CD4-positive, alpha-beta T cell treated with Interleukin-12 subunit alpha and Interleukin-12 subunit beta, for 1 hour (primary cell): ENCODE measurements at places on chromosomes 6 and 20.

- no peak for DNase-seq
These were observed 61.2 kb downstream of the GCLC start for GRCh38 chr6:53483423-53484353.

GRCh38 chr20:48933017-48933766 lies 11.7 kb downstream of the ARFGEF2 start:
- DNase-seq, result no peak

DNA sequence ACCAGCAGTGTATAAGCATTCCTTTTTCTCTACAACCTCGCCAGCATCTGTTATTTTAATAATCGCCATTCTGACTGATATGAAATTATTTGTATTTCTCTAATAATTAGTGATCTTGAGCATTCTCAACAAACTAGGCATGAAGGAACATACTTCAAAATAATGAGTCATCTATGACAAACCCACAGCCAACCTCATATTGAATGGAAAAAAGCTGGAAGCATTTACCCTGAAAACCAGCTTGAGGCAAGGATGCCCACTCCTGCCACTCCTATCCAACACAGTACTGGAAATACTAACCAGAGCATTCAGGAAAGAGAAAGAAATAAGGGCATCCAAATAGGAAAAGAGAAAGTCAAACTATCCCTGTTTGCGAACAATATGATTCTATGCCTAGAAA lies 390.6 kb upstream of the ID4 start:
- DNase-seq, result no peak

GRCh38 chr6:151690768-151691562 lies 116.5 kb upstream of the ESR1 start:
- peak; percentile 50 for DNase-seq

- no peak for DNase-seq
These were observed 118.2 kb downstream of the SLC16A10 start for GRCh38 chr6:111205502-111205901.

GRCh38 chr6:189676-190075 lies 102.6 kb upstream of the DUSP22 start:
- no peak for DNase-seq

GRCh38 chr6:43395776-43396175 lies 26.3 kb upstream of the ZNF318 start:
- no peak for DNase-seq

GRCh38 chr20:34983089-34983820 lies 27.6 kb downstream of the MYH7B start:
- no peak for DNase-seq

DNA sequence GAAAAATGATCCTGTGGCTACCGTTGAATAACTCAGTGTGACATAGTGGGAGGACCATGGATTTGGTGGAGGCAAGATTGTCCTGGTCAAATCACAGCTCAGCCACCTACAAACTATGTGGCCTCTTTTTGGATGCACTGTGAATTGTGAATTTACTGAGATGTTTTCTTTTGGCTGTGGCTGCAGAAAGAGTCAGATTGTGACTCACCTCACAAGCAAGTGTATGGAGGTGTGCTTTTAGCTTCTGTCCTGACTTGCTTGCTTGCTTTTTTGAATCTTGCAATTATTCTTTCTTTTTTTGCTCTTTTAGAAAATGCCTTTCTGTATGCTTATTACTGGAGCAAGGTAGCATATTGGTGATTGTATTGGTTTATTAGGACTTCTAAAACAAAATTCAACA lies 122.9 kb upstream of the FOXO3 start:
- no peak for DNase-seq

- DNase-seq, result no peak
These were observed 11.3 kb upstream of the GATA5 start for GRCh38 chr20:62487118-62487517.

DNA sequence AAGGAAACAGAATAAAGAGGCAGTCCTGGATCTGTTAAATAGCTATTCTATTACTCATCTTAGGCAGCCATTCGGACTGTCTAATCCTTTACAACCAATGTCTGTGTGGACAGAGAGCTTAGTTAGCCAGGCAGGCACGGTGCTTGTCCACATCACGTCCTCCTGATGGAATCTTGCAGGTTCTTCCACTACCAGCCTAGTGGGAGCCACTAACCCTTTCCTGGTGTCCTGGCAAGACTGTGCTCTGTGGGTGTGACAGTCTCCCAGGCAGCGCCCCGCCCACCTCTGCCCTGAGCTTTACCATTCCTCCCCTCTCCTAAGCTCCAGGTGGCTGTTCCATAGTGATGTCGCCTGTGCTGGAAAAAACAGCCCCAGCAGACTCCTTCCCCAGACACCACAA lies 78.3 kb upstream of the CLDN20 start:
- no peak for DNase-seq

DNA sequence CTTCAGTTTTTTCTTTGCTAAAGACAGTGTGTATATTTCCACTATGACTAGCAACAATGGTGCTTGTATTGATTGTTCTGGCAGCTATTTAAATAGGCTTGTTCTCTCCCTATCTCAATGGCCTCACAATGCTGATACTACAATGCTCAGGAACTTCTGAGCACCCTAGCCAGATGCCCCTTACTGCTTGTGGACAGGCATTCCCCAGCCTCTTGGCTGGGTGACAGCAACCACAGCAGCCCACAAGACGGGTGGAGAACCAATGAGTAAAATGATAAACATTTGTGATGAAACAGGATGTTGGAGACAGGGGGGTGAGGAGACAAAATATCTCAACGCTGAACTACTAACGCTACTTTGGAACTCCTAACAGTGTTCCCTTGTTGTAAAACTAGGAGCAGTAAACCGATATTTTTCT lies 42.3 kb downstream of the HIVEP2 start:
- DNase-seq, result peak; percentile 90

GRCh38 chr6:14882394-14883026 lies 363.4 kb upstream of the JARID2 start:
- DNase-seq, result no peak

DNA sequence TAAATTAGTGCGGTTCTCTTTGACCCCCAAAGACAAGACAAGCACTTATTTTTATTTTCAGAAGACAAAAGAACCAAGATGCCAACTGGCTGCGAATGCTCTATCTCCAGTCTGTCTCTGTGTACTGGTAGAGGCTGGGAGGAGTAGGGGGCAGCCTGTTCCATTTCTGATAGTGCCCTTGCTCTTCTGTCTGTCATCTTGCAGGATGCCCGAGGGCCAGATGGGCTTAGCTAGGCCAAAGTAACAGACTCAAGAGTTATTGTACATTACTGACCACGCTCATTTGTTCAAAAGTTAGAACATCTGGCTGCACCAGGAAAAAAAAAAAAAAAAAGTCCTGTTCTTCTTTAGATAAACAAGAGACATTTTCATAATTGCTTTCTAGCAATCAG lies 198.1 kb upstream of the UST start:
- DNase-seq, result no peak

DNA sequence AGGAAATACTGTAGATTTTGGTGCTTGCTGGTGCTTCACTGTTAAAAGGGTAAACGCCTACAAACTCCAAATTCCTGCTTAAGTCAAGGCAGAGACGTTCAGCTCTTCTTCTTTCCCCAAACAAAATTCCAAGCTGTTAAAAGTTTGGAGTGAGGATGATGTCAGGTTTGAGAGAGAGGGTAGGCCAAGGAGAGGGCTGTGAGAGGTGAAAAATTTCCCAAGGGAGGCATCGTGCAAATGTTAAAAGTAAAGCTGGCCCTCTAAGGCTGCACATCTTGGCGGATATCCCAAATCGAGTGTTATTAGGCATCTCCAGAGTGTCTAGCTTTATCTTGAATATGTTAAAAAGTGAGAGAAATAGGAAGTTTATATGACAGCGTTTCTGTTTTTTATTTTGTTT lies 651.8 kb downstream of the QKI start:
- no peak for DNase-seq

- no peak for DNase-seq
These were observed 277.5 kb downstream of the PTPRK start for GRCh38 chr6:128242765-128243403.

GRCh38 chr6:19697744-19698290 lies 139.4 kb upstream of the ID4 start:
- no peak for DNase-seq

GRCh38 chr6:95581073-95581472 lies 3.7 kb downstream of the MANEA start:
- no peak for DNase-seq

- no peak for DNase-seq
These were observed 67.0 kb downstream of the ABHD12 start for GRCh38 chr20:25323496-25324246.

DNA sequence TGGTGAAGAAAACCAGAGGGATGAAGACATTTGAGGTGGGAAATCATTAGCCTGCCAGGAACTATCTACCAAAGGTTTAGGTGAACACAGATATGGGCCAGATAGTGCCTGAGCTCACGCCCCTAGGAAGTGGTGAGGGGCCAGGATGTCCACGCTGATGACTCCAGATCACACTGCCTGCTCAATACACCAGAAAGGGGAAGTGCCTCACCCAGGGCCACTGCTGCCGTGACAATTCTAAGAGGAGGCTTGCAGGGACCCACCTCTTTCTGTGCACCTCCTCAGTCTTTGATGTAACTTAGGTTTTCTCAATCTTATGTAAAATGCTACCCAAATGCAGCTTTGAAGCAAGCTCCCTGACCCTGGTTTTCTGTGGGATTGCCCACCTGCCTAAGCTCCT lies 5.4 kb upstream of the RAB44 start:
- DNase-seq, result peak; percentile 48

- no peak for DNase-seq
These were observed 291.2 kb upstream of the HS3ST5 start for GRCh38 chr6:114634016-114634415.

- DNase-seq, result no peak
These were observed 1.4 kb upstream of the NRN1 start for GRCh38 chr6:6008089-6008647.

DNA sequence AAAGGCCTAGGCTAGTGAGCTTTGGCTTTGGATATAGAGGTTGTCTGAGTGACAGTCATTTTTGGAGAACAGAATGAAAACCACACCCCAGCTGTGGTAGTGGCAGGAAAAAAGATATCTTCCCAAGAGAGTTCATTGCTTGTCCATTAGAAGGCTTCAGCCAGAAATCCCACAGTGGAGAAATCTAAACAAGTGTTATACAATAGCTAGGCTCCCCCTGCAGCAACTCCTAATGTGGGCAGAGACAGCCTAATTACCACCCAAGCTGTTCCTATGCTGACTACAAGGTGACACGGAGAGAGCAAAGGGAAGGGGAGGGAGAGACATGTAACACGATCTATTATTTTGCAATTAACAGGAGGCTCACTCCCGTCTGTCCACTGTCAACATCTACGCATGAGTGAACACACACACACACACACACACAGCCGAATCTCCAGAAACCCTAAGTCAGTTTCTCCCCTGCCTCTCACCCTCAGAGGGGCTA lies 147.5 kb upstream of the TCF21 start:
- no peak for DNase-seq

- no peak for DNase-seq
These were observed 8.2 kb upstream of the SLC2A12 start for GRCh38 chr6:134060491-134061106.

- DNase-seq, result no peak
These were observed 721.9 kb upstream of the HS3ST5 start for GRCh38 chr6:115064680-115065079.

DNA sequence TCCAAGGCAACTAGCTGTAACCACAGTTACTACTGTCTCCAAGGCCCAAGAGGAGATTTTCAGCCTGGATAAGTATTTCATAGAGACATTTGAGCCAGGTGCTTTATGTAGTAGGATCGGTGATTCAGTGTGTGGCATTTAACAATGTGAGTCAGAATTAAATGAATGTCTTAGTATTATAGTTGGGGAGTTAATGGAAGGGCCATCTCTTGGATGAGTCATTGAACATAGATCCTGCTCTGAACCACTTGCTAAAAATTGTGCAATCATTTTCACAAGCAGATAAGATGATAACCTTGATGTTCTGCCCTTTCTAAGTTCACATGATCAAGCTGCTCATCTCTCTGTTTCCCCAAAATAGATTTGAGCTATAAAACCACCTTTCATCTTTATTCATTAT lies 668.9 kb upstream of the CITED2 start:
- no peak for DNase-seq

DNA sequence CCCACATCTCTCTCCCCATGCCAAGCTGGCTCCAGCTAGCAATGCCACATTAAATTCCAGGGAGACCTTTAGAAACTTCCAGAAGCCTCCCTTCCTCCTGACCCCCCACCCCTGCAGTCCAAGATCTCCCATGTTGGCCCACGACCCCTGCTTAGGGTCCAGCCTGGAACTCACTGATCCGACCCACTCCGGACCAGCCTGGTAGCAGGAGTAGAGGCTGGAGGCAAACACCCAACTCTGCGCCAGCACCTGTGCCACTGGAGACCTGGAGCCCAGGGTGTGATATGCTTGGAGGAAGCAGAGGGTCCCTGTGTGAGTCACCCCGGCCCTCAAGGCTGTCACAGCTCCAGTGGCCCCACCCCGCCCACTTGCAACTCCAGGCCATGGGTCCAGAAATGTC lies 3.3 kb upstream of the ULBP1 start:
- no peak for DNase-seq

GRCh38 chr20:2460752-2461424 lies 9.7 kb downstream of the SNRPB start:
- DNase-seq, result no peak

DNA sequence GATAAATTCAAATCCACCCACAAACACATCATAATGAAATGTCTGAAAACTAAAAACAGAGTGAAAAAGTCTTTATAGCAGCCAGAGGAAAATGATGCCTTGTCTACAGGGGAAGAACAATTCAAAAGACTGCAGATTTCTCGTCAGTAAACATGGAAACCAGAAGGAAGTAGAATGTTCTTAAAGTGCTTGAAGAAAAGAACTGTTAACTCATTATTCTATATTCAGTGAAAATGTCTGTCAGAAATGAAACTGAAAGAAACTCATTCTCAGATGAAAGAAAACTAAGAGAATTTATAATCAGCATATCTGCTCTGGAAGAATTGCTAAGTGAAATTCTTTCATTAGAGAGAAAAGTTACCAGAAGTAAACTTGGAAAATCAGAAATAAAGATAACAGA lies 416.1 kb downstream of the TBC1D32 start:
- no peak for DNase-seq

DNA sequence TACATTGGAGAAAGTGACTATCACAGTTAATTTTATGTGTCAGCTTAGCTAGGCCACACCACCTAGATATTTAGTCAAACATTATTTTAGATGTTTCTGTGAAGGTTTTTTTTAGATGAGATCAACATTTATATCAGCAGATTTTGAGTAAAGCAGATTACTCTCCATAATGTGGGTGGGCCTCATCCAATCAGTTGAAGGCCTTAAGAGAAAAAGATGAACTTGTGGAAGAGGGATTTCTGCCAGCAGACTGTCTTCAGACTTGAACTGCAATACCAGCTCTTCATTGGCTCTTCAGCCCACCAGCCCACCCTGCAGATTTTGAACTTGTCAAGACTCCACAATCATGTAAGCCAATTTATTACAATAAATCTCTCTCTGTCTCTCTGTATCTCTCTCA lies 25.1 kb upstream of the FBXO30 start:
- no peak for DNase-seq

GRCh38 chr20:47305667-47306066 lies 50.8 kb downstream of the ZMYND8 start:
- no peak for DNase-seq

- no peak for DNase-seq
These were observed 1.3 kb downstream of the PTK7 start for GRCh38 chr6:43077333-43077809.

- DNase-seq, result no peak
These were observed 747.7 kb downstream of the PHF3 start for GRCh38 chr6:64383277-64383676.
